ENCODE measurements at places on chromosomes 3 and 15.

DNA sequence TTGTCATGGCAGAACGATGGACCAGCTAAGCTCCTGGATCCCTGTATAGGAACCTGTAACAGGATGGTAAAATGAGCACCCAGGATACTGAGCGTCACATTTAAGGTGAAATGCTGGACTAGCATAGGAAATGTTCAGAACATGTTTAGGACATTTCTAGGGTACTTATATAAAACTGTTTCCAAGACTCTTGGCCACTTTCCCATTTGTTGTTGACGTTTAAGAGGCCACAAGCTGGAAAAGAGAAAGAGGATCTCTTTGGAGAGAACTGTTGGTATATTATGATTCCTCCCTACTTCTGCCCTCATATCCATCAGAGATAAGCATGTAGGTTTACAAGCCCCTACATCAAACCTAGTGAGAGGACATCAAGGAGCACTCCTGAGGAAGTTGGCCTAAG lies 57.5 kb downstream of the SCN11A start:
- DNase-seq: no peak

- no peak for DNase-seq
Observed at GRCh38 chr3:12758025-12758781, 856 bp downstream of the TMEM40 start.

- no peak for DNase-seq
Observed at GRCh38 chr3:128372281-128372680, 94.4 kb downstream of the DNAJB8 start.

GRCh38 chr15:51186891-51187290 lies 92.2 kb upstream of the TNFAIP8L3 start:
- DNase-seq: no peak

GRCh38 chr3:27504749-27505148 lies 20.6 kb upstream of the SLC4A7 start:
- no peak for DNase-seq

- DNase-seq: no peak
Observed at GRCh38 chr3:46114323-46114988, 87.2 kb upstream of the XCR1 start.

- DNase-seq: no peak
Observed at GRCh38 chr3:87626546-87626945, 350.2 kb upstream of the POU1F1 start.

DNA sequence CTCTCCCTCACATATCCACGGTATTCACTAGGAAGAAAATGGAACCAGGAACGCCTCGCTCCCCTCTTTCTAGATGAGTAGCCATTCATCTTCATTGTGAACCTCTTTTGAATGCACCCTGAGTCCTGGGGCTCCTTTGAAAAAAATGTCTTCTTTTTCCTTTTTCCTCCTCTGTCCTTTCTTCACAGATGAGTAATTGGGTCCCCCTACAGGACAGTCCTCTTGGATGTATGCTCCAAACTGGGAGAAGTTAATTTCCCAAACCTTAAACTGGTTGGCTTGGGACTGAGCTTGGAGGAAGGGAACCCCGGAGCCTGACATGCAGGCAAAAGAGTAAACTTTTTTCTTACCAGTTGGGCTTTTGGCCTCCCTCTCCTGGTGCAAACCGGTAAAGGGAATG lies 108.8 kb downstream of the DPH6 start:
- no peak for DNase-seq

DNA sequence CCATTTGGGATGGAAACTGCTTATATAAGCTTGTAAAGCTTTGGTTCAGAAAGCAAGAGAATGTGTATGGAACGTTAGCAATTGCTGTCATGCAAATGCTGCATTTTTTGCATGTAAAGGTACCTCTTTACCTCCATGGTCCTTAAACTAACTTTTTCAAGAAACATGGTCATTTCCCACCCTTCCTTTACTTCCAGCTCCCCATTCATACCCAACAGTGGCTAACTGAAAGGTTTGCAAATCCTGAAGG lies 84.3 kb downstream of the SMAD3 start:
- no peak for DNase-seq

DNA sequence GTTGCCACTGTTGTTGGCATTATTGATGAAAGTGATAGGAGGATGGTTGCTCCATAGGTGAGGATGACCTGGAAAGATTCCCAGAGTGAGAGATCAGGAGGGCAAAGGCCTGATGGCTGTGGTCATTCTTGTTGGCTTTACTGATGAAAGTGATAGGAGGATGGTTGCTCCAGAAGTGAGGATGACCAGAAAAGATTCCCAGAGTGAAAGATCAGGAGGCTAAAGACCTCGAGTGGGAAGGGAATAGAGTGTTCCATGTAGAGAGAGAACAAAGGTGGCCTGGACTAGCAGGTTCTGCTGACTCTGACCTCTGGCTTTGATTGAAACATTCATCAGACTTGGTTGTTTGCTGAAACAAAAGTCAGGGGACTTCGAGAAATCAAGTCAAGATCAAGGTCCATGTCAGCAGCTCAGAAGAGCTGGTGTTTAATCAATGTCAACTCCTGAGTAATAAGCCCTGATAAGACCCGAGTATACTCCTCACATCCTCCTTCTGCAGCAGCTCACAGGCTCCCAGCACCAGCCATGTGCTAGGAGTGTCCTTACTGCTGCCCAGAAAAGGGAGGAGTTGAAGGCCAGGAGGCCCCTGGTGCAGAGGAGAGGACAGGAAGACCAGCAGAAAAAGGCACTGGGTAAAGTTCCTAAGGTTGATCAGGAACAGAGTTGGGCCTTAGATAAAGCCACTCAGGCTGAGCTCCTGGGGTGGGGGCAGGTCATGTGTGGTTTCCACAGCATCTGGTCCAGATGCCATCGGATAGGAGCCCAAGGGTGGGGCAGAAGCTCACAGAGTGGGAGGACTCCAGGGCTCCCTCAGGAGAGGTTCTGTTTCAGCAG lies 19.9 kb downstream of the CYP8B1 start:
- no peak for DNase-seq

- DNase-seq: no peak
Observed at GRCh38 chr3:79140708-79141107, 627.1 kb downstream of the ROBO1 start.

DNA sequence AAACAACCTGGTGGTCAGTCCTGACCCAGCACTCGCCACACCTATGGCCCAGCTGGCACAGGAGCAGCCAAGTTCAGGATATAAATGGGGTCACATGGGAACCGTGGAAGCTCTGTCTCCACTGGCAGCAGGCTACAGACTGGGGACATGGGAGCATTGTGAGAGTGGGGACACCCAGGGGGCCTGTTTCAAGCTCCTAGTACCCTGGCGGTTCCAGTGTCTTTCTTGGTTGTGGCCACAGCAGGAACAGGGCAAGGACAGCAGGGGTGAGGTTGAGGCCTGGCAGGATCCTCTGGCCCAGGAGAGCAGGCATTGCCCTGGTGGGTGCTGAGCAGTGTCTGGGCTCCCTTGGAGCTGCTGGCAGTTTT lies 1.9 kb downstream of the CSK start:
- DNase-seq: no peak

DNA sequence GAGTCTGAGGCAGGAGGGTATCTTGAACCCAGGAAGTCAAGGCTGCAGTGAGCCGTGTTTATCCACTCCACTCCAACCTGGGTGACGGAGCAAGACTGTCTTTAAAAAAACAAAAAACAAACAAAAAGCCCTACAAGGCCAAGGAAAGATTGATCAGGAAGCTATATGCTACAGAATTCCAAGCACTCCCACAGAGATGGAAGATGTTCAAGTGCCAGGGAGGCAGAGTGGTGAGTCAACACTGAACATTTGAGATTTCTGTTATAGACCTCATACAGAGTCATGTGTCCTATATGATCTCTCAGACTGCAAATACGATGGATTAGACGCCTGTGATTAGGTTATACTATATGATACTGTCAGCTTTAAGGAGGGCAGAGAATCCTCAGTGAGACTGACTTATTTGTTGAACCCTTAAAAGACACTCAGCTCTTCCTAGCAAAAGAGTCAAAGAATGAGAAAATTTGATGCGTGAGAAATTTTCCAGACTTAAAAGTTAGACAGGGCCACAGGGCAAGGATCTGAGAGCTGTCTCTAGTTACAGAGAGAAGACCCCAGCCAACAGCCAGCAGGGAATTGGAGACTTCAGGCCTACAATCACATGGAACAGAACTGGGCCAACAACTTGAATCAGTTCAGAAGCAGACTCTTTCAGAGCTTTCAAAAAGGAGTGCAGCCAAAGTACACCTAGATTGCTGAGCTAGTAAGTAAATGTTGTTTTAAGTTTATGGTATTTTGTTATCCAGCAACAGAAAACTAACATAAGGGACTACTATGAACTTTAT lies 107.6 kb downstream of the PIK3CB start:
- no peak for DNase-seq

DNA sequence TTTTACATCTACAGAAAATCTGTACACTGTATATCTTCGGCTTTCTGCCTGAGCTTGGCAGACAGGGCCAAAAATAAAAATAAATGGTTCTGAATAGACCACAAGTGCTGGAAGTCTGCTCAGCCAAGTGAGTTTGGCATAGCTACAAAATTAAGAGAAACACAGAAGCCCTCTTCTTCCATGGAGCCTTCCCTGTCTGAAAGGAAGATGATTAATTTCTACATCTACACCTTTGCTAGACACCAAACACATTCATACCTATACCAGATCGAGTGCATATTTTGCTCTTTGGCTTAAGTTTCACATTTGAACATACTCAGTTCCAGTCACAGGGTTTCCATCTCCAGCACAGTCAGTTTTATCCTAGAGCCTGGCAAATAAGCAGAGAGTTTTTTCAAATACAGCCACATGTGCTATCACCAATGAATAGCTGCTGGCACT lies 224.6 kb downstream of the GREM1 start:
- no peak for DNase-seq

GRCh38 chr15:77709135-77709886 lies 76.6 kb upstream of the LINGO1 start:
- no peak for DNase-seq

- DNase-seq: no peak
Observed at GRCh38 chr3:59573911-59574310, 524.1 kb upstream of the CFAP20DC start.

DNA sequence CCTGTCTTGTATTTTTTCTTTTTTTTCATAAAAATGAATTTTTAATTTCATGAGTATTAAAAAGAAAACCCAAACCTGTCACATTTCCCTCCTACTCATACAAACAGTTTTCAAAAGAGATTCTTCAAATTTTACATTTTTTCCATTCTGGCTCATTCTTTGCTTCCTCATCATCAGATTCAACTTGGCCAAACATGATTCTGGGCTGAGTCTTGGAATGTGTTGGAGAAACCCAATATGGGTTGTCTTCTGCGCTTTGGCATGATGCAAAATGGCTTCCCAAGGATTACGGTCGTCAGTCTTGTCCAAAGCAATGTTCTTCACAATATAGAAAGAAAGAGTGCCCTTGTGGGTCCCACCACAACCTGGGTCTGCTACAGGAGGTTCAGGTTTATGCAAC lies 12.4 kb upstream of the TM4SF4 start:
- DNase-seq: no peak

DNA sequence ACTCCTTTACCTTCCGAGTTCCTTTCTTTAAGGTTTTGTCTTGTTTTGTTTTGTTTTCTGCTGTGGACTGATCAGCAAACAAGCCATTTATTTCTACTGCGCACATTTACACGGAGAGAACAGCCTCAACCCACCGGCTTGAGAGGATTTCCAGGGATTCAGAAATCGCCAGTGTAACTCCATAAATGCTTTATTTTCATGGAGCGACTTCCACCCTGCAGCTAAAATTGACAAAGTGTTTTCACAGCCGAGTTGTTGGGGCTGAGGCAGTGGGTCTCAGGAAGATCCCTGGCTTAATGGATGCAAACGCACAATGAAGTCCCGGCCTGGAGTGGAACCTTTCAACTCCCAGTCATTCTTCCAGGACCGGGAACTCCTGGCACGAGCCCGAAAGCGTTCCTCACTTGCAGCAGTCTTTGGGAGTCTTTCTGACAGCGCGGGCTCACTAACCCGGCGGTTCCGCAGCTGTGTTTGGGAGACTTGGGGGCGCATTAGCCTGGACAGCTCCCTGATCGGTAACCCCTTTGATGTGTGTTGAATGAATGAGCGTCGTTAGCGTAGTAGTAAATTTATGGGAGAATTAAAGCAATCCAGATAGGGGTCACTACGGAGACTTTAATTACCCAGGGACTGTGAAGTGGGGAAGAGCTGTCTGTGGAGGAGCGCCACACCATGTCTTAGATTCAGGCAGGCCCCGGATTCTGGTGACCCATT lies 785 bp upstream of the MYRIP start:
- DNase-seq: no peak

DNA sequence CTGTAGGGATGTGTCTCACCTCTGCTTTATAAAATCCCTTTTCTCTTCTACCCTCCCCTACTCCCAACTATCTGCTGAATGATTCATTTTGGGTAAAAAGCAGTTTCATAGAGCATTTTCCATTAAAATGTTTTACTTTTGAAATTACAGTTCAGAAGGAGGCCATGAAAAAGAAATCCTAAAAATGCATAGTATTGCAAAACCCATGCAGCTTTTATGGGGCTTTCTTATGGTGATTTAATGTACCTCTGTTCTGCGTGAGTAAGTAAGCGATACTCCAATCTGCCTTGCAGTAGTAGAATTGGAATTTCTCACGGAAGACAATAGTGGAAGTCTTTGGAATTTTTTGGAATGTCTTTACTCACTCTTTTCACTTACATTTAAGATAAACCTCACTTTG lies 111.9 kb downstream of the ARPP21 start:
- no peak for DNase-seq

- DNase-seq: no peak
Observed at GRCh38 chr15:37093480-37094332, 6.6 kb downstream of the MEIS2 start.
